ENCODE measurements at places on chromosomes 6 and 20.

DNA sequence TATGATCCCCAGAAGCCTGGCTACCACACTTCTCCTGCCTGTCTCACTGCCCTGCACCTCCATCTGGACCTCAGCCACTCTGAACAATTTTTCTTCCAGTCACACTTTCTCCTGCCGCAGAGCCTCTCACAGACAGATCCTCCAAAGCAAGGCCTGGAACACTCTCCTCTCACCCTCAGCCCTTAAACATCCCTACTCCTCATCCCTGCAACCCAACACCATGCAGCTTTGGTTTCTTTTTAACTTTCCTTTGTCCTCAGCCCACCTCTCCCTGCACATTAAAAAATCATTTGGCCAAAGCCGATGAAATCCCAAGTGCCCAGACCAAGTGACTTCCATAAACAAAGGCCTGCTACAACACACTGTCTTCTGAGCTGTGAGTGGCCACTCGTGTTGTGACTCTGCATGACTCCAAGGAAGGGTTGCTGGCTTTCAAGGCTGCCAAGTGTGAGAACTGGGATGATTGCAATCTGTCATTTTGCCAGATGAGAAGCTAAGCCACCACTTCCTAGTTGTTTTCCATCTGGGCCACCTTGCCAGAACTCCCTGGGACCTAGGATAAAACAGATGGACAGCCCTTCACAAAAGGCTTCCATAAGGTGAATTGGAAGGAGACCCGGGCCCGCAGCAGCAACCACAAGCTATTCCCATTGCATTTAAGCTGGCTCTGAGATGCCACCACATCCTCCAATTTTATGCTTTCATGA is 144.4 kb upstream of the SSTR4 start:
- DNase-seq: no peak

GRCh38 chr6:79574630-79575225 is 37.5 kb upstream of the LCA5 start:
- no peak for DNase-seq

GRCh38 chr6:13698715-13699114 is 12.9 kb downstream of the RANBP9 start:
- no peak for DNase-seq

DNA sequence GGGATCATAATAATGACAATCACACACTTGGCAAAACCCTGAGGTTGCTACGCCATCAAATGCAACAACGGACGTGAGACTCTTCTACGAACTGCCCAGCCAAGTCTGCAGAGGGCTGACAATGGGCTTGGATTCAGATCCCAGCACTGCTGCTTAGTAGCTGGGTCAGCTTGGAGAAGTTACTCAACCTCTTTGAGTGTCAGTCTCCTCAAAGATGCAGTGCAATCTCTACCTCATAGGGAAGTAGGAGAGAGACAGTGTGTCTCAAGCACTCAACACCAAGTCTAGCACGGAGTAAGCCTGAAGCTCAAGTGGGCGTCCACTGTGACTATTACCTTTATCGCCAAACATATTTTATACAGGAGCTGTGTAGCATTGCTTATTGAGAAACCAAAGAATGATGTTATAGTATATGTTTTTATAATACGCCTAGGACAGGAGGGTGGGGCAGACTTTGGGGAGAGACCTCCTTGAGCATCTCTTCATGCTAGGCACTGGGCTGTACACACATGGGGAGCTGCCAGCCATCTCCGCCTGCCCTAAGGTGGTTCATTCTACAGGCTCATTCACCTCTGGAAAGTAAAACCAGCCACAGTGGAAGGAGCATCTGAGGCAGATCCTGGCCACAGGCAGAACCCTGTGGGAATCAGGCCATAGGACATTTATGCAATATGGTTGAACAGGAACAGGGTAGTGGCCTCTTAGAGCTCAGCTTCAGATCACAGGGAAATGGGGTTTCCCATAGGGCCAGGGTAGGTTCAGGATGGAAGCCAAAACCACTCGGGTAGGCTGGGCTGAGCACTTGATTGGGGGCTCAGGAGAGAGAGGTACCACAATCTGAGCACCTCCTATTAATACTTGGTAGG is 160.2 kb downstream of the MRPL14 start:
- DNase-seq: no peak

GRCh38 chr6:36788768-36789167 is 50.5 kb downstream of the CPNE5 start:
- no peak for DNase-seq

DNA sequence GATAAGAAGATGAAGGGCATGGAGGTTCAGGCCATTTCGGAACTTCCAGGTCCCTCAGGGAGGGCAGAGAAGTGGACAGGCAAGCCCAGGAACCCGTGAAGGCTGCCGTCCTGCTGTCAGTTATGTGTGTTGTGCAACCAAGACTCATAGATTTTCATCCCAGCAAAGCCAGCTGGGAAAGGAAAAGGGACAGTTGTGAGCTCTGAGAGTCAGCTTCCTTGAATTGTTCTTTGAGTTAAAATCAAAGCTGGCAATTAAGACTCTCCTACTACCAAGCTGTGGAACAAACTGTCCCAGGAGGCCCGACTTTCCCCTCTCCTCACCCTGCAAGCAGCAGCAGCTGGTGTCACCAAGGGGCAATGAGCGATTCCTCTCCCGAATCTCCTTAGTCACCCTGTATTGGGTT is 46.3 kb upstream of the IYD start:
- DNase-seq: no peak

GRCh38 chr6:129498950-129499842 is 210.8 kb downstream of the ARHGAP18 start:
- DNase-seq: no peak

DNA sequence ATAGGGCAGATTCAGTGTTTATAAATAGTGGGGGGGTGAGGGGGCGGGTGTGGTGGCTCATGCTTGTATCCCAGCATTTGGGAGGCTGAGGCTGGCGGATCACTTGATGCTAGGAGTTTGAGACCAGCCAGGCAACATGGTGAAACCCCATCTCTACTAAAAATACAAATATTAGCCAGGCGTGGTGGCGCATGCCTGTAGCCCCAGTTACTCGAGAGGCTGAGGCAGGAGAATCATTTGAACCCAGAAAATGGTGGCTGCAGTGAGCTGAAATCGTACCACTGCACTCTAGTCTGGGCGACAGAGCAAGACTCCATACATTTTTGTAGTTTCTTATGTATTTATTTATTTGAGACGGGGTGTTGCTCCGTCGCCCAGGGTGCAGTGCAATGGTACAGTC is 109.0 kb upstream of the ZNF217 start:
- no peak for DNase-seq

DNA sequence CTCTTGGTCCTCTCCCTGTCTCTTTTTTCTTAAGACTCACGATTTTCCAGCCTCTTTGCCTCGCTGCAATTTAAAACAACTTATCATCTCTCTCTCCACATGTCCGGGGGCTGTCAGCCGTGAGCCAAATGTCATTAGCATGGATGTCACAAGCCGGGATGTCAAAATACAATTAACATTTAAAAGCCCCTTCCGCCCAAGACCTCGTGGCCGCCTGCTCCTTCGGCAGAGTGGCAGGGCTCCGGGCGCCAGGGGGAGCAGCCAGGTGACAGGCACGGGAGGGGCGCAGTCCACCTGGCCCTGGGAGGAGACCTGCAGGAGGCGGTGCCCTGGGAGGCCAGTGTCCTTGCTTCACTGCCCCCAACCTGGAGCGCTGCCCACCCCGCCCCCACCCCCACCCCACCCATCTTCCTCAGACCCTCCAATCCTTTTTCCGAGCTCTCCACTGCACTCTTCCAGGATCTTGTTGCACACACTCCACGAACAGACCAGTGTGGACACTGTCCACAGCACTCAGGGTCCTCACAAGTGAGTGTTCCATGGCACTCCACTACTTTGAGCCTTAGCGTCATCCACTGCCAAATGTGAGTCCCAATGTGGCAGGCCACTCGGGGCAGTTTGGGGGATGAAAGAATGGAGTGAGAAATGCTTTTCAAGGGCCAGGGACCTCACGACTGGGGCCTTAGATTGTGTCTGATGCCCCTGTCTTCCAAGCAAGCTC is 5.6 kb upstream of the GRM4 start:
- DNase-seq: no peak

GRCh38 chr6:73857341-73857890 is 161.4 kb downstream of the CD109 start:
- no peak for DNase-seq

- DNase-seq: no peak
Observed at GRCh38 chr6:148735989-148736388, 10.8 kb upstream of the UST start.

GRCh38 chr20:48377940-48378339 is 449.9 kb downstream of the PREX1 start:
- no peak for DNase-seq

- peak; percentile 66 for DNase-seq
Observed at GRCh38 chr6:44237021-44237812, 9.7 kb upstream of the HSP90AB1 start.

DNA sequence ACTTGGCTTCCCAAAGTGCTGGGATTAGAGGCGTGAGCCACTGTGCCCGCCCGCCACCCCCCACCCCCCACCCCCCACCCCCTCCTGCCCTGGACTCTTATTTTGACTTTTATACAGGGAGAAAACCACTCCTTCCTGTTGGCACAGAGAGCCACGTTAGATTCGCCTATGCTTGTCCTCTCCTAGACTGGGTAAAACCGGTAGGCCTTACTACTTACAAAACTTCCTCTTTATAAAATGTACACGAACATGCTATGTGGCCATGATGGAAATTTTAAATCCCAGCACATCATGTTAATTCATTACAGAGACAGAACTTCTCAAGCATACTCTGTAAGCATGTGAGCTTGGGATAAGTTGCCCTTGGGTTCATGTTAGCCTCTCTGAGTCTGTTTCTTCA is 124.2 kb downstream of the SLC24A3 start:
- no peak for DNase-seq

GRCh38 chr20:60214901-60215815 is 256.9 kb downstream of the CDH26 start:
- no peak for DNase-seq

DNA sequence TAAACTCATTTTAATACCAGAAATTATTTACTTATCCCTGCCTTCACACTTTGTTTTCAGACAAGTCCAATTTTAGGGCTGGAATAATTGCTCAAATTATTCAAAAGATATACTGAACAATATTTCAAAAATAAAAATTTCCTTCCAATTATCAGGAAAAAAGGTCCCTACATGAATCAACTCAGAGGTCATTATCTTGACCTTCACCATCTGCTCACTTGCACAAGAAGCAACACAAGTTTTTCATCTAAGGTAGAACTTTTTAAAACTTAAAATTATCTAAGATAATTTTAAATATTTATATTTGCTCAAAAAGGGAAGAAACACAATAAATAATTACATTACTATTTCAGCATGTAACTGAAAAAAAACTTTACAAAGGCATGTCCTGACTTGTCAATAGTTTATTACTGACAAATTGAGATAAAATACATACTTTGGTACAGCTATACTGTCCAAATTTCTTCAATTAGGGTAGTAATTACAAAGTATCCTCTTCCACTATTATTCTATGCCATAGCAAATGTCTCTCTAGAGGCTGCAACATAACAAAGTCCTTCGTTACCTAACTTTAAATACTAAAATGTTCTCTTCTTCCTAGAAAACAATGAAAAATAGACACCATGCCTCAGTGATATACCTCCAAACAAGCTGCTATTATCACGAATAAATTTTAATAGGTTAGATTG is 2.4 kb downstream of the CEP85L start:
- no peak for DNase-seq

GRCh38 chr20:39431091-39431880 is 469.1 kb downstream of the DHX35 start:
- no peak for DNase-seq

DNA sequence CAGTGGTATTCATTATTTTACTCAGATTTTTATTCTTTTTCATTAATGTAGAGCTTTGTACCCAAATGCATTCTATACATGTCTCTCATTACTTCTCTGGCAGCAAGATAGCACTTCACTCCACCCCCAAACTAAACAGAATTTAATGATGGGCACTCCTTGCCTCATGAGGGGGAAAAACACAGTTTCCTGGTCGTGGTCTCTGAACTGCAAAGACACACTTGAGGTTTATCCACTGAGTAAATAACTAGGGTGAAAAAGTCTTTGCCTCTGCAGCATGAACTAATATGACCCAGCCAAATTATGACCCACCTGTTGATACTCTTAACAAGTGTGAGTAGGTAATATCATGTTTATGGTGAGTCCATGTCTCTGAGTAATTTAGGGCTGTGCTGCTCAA is 785.2 kb upstream of the FLRT3 start:
- no peak for DNase-seq

DNA sequence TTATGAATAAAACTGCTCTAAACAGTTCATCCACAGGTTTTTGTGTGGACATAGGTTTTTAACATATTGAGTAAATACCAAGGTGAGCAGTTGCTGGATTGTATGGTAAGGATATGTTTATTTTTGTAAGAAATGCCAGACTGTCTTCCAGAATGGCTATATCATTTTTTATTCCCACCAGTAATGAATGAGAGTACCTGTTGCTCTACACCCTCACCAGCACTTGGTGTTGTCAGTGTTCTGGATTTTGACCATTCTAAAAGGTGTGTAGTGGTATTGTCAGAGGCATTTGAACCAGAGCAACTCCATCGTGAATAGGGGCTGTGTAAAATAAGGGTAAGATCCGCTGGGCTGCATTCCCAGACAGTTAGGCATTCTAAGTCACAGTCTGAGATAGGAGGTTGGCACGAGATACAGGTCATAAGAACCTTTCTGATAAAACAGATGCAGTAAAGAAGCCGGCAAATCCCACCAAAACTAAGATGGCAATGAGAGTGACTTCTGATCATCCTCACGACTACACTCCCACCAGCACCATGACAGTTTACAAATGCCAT is 12.9 kb upstream of the NT5E start:
- DNase-seq: no peak

DNA sequence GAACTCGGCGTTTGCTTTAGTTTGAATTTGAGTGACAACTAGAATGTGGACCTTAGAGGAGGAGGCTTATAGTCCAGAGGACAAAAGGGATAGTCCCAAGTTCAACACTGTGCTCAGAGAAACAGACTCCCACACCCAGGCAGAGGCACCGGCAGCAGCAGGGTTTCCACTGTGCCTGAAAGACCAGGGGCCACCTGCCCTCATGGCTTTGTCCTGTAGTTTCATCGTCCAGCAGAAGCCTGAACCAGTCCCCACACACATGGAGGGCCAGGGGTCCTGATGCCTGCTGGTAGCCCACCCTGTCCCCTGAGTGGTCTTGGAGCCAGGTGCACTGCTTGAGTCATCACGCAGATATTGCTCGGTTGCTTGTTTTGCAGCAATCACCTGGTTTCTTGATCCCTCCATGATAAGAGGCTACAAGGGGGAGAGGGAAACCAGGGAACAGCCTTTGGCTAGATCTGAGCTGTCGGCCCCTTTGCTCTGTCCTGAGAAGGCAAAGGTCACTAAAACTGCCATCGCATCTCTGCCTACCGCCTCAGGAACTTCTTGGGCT is 7.2 kb upstream of the ACSS1 start:
- DNase-seq: no peak

- DNase-seq: no peak
Observed at GRCh38 chr6:108364470-108364869, 69.6 kb downstream of the AFG1L start.

GRCh38 chr20:431012-431904 is 23.2 kb downstream of the RBCK1 start:
- DNase-seq: peak; percentile 79

GRCh38 chr20:4064144-4064909 is 49.0 kb upstream of the RNF24 start:
- no peak for DNase-seq
